ENCODE measurements at places on chromosomes 4 and X. TPM values are rescaled to one million over a fixed set of nuclear protein-coding genes. Genes with fewer than 3 reads are reported as not detected.
A peak's percentile ranks its signal among the peaks of the same experiment; 100 is the strongest.

DNA sequence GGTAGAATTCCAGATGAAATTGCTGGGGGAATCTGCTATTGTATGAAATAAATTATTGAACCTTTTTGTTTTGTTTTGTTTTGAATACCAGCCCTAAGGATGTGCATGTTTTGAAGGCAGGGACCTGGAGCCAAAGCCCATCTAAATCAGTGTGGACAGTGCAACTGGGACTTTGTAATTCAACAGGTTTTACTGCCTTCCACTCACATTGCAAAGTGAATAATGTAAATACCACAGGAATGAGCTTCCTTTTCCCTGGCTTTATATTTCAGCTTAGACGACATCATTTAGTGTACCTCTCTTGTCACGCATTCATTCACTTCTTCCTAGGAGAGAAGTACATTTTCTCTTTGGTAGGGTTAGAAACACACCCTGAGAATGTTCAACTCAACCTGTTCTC lies 795.0 kb downstream of the CENPC start:
- no peaks in the 10 kb centered on the region for H3K27me3 ChIP-seq
- DNase-seq = no peak
- no peak overlapping the region for H3K27ac ChIP-seq
- H3K4me1 ChIP-seq = no peaks in the 10 kb centered on the region

GRCh38 chrX:101394372-101394771 lies 3.6 kb downstream of the RPL36A start:
- peaks cover 14% of the 10 kb centered on the region for H3K36me3 ChIP-seq
- no peak overlapping the region for H3K4me3 ChIP-seq
- H3K4me1 ChIP-seq = peaks cover 14% of the 10 kb centered on the region
- DNase-seq = no peak
- no peaks in the 10 kb centered on the region for H3K27me3 ChIP-seq

DNA sequence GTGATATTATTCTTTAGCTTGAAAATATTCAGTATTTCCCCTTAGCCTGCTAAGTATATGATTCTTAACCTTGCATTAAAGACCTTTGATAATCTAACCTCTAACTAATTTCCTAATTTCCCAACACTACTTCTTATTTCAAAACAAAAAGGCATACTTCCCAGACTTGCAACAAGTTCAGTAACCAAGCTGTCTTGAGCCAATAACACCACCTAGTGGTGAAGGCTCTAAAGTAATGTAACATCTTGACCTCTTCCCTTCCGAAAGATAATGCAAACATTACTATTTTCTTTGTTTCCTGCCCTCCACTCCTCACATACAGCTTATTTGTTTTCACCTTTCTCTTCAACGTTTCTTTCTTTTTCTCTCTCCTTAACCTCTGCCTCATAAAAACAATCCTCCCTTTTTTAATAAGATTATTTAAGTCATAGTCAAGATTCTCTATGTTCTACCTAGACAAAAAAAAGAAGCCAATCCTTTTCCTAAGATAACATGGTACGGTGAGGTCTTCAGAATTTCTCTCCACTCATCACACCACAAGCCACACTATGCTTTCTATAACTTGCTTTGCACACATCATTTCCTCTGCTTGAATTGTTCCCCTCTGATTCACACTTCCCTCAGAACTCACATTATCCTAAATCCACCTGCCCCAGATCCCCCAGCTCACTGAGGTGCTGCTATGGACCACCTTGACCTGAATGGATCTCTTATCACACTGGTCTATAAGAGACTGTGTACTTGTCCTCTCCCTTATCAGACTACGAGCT lies 3.5 kb downstream of the FAT1 start:
- H3K27ac ChIP-seq = peak overlapping the region; percentile 95
- no peak overlapping the region for H3K4me3 ChIP-seq
- no peak for DNase-seq
- H3K36me3 ChIP-seq = peaks cover 3% of the 10 kb centered on the region

DNA sequence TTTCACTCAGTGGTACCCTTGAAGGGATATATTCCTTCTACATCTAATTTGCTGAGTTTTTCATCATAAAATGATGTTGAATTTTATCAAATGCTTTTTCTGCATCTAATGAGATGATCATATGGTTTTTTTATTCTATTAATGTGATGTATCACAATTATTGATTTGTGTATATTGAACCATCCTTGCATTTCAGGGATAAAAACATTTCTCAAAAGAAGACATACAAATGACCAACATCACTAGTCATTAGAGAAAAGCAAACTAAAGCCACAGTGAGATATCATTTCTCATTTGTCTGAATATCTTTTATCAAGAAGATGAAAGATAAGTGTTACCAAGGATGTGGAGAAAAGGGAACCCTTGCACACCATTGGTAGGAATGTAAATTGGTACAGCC lies 65.7 kb upstream of the MXD4 start:
- peaks cover 10% of the 10 kb centered on the region for H3K4me1 ChIP-seq
- no peak overlapping the region for H3K4me3 ChIP-seq
- no peak for DNase-seq

- no peak overlapping the region for H3K4me3 ChIP-seq
- H3K36me3 ChIP-seq = no peaks in the 10 kb centered on the region
- H3K27me3 ChIP-seq = no peaks in the 10 kb centered on the region
- no peak overlapping the region for H3K27ac ChIP-seq
- H3K4me1 ChIP-seq = no peaks in the 10 kb centered on the region
Observed at GRCh38 chrX:76850851-76851250, 423.3 kb downstream of the MAGEE1 start.

- no peak overlapping the region for H3K27ac ChIP-seq
- H3K4me1 ChIP-seq = no peaks in the 10 kb centered on the region
- no peaks in the 10 kb centered on the region for H3K36me3 ChIP-seq
- H3K27me3 ChIP-seq = no peaks in the 10 kb centered on the region
Observed at GRCh38 chr4:115149106-115149505, 35.7 kb upstream of the NDST4 start.

- no peak overlapping the region for H3K27ac ChIP-seq
- H3K4me3 ChIP-seq = no peak overlapping the region
- no peaks in the 10 kb centered on the region for H3K36me3 ChIP-seq
- H3K27me3 ChIP-seq = no peaks in the 10 kb centered on the region
Observed at GRCh38 chrX:84168574-84168973, 19.4 kb downstream of the RPS6KA6 start.

DNA sequence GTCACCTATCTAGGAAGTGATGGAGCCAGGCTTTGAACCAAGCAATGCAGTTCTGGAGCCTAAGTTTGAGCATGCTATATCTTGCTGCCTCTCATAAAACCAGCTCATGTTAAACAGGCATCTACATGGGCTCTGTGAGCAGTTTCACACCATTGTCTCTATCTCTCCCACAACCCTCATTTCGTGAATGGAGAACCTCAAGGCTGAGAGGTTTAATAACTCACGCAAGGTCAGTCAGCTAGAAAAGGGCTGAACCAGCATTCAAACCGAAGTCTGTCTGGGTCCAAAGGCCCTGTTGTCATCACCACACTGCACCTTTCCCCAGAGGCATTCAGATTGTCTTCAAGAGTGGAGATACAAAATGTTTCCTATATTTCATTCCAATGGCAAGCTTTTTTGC lies 369.2 kb downstream of the MID1IP1 start:
- no peaks in the 10 kb centered on the region for H3K27me3 ChIP-seq
- DNase-seq = no peak
- H3K36me3 ChIP-seq = no peaks in the 10 kb centered on the region
- H3K4me1 ChIP-seq = no peaks in the 10 kb centered on the region
- no peak overlapping the region for H3K27ac ChIP-seq
- H3K4me3 ChIP-seq = no peak overlapping the region

DNA sequence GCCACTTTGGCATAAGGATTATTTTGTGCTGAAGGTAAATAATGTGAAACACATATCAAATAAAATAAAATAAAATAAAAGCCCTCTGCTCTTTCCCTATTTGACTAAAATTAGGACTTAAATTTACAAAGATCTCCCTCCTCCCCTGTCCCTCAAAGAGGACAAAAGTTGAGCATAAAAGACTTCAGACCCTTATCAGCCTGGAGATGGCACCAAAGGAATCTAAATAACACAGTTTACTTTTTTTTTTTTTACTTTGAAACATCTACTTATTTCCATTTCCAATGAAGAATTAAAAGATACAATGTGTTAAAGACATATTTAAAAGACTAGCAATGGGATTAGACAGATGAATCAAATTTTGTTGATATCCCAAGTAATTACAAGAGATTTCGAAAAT lies 89.7 kb downstream of the EPHA5 start:
- no peak overlapping the region for H3K27ac ChIP-seq
- H3K4me1 ChIP-seq = no peaks in the 10 kb centered on the region
- no peaks in the 10 kb centered on the region for H3K36me3 ChIP-seq
- H3K27me3 ChIP-seq = no peaks in the 10 kb centered on the region
- no peak overlapping the region for H3K4me3 ChIP-seq

SSX3 gene
- not detected for total RNA-seq
